ENCODE measurements at places on chromosomes 11 and 22. TPM values are rescaled to one million over a fixed set of nuclear protein-coding genes. Genes with fewer than 3 reads are reported as not detected.

LRRC74B gene
- total RNA-seq = not detected

- no peak for DNase-seq
Measured at GRCh38 chr11:117750357-117750756, 46.7 kb downstream of the DSCAML1 start.

- DNase-seq = no peak
Measured at GRCh38 chr11:11073996-11074395, 216.1 kb upstream of the ZBED5 start.

DNA sequence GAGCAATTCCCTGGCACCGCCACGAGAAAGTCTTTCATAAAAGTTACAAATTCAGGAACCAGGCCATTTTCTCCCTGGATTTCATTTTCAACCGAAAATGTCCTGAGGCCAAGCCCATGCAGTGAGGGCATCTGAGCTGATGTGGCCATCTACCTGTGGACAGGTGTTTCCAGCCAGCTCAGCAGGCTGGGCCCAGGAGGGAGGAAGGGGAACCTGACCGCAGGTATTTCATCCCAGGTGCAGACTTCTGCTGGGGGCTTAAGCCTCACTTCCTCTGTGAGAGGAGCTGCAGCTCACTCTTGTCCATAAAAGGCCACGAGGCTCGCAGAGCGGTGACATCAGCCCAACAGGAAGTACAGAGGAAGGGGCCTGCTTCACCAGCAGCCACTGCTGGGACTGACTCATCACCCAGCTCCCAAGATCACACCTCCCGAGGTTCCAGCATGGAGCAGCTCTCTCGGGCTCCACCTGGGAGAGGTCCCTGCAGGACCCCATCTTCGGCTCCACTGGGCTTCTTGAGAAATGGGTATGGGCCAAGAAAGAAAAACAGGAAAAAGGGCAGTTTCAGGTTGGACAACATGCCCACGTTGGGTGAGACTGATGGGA is 56.4 kb downstream of the MYH9 start:
- peak; percentile 93 for DNase-seq

DNA sequence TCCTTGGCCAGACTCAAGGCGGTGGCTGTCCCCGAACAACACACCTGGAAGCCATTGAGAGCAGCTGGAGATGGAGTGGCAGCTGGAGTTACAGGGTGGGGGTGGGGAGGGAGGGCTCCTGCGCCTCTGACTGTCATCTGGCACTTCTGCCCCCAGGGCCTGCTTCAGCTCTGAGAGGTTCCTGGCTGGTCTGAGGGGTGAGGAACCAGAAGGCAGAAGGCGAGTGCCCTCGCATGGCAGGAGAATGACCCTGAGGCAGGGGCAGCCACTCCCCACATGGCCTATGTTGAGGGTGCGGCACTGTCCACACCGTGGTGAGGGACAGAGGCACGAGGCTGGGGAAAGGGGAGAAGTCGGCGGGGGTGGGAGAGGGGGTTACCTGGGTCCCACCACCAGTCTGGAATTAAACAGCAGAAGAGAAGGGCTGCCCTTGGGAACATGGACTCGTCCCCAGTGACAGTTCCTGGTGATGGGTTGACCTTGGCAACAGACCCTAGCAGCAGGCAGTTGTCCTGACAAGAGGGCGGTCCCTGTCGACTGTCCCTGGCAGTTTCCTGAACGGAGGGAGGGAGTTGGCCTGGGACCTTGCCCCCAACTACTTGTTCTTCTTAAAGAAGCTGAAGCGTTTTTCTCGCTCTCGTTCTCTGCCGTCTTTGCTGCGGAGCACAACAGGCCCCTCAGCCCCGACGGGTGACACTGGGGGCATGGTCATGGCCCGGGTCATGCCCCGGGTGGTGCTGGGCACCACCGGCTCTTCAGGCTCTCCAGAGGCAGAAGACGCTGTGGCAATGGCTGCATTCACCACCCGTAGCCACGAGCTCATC is 7.8 kb upstream of the RBM4B start:
- DNase-seq = no peak

DNA sequence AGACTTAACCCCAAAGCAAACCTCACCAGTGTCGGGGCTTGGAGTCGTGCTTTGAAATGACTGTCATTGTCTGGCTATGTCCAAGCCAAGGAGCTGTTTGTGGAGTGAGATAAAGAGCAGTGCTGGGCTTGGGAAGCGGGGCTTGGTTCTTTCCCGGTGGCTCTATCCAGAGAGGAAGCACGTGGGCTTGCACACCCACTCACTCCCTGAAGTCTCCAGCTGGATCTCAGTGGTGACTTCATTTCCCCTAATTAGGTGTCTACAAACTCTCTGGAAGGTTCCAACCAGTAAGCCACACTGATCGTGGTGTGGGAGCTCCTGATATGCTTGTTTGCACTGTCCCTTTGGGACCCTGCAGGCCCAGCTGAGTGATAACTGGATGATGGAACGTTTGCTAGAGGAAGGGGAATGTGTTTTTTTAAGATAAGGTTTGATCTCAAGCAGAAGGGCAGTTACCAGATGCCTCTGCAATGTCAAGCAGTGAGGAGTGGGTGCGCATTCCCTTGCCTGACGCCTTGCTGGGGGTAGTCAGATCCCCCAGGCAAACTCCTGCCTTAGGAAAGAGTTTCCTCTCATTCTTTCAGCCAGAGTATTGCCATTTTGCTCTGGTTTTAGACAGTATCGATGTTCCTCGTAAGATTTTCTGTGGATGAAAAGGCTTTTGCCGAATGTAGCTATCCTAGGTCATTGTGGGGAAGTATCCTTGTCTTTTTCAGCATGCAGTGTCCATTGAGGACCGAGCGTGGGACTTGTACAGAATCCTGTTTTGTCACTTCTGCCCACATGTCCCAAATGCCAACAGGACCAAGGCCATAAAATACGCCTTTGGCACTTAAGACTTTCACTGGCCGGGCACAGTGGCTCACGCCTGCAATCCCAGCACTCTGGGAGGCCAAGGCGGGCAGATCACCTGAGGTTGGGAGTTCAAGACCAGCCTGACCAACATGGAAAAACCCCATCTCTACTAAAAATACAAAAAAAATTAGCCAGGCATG is 90.9 kb downstream of the MICAL2 start:
- peak; percentile 79 for DNase-seq

Measured in Right ventricle myocardium inferior (tissue), 1 donor.